Heart right ventricle (tissue), 16 donors: ENCODE measurements at places on chromosomes 11 and 22. TPM values are rescaled to one million over a fixed set of nuclear protein-coding genes. Genes with fewer than 3 reads are reported as not detected.

GRCh38 chr22:37907036-37907954, 1.2 kb downstream of the MICALL1 start:
- no peak for DNase-seq

GRCh38 chr11:62755086-62755615, 1.2 kb upstream of the ZBTB3 start:
- no peak for DNase-seq

The GRIK4 gene
- polyA plus RNA-seq, result not detected

GRCh38 chr22:44211256-44211945, 30.7 kb downstream of the PARVG start:
- no peak for DNase-seq

The KIAA1671 gene
- 5.7 TPM for polyA plus RNA-seq

- peak; percentile 86 for DNase-seq
Measured at GRCh38 chr11:63023841-63024648, 8.4 kb upstream of the SLC22A8 start.

GRCh38 chr11:10618490-10618889, 50.0 kb upstream of the LYVE1 start:
- DNase-seq, result no peak

The PAK1 gene
- polyA plus RNA-seq, result 3.1 TPM

DNA sequence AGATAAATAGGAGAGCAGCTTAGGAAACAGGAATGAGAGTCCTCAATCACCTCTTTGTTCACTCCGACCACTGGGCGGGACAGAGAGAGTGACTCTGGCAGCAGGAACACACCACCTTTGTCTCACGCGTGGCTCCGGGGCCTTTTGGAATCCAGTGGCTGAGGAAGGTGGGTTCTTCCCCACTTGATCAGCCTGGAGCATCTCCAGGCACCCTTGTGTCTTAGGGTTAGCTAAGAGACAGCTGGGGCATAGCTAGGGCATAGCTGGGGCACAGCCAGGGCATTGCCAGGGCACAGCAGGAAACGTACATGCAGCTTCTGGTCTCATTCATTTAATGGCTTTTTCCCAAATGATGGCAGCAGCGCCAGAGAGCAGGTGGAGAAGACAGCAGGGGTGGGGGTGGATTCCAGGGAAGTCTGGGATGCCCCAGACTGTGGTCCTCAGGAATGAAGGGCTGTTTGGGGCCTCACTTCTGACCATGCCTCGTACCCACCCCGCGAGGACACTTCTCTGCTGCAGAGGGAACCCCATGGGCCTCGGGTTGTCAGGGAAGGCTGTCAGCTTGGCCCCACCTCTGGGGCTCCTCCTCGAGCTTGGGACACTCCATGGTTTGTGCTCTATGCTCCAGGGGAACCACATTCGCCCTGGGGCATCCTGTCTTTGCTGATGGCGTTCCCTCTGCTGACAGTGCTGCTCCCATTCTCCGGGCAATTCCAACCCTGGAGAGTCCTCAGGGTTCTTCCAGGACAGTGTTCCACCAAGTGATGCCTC, 30.4 kb upstream of the SHANK2 start:
- DNase-seq, result no peak

The OR52H1 gene
- not detected for polyA plus RNA-seq

The SEPTIN5 gene
- polyA plus RNA-seq, result 104 TPM

DNA sequence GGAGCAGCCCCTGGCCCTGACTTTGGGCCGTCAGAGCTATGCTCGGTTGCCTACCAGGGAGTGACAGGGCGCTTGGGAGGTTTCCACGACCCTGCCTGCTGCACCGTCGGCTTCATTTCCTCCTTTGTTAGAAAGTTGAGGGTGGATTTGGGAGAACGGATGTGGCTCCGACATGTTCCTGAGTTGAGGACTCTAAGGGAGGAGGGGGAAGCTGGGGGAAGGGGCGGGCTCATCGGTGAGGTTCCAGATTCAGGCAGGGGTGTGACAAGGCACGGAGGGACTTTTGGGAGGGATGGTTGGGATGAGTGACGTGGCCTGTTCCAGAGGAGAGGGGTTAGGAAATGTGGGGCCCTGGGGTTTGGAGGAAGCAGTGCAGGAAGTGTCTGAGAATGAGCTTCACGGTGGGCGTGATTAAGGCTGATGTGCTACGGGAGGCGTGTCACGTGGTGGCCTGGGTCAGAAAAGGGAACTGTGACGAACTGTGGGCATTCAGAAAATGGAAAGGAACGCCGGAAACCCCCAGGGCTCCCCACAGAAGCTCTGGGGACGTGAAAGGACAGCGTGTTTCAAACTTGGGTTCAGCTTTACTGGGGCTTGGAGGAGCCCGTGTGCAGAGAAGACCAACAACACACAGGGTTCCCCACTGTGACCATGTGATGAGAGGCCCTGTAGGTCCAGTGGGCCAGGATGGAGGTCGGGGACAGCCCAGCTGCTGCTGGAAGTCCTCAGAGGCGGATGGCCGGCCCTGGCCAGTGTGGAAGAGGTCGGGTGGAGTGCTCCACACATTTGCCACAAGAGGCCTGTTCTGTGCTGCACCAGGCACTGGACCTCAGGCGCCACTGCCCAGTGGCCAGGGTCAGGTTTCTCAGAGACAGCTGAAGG, 2.8 kb downstream of the PARVB start:
- peak; percentile 88 for DNase-seq

DNA sequence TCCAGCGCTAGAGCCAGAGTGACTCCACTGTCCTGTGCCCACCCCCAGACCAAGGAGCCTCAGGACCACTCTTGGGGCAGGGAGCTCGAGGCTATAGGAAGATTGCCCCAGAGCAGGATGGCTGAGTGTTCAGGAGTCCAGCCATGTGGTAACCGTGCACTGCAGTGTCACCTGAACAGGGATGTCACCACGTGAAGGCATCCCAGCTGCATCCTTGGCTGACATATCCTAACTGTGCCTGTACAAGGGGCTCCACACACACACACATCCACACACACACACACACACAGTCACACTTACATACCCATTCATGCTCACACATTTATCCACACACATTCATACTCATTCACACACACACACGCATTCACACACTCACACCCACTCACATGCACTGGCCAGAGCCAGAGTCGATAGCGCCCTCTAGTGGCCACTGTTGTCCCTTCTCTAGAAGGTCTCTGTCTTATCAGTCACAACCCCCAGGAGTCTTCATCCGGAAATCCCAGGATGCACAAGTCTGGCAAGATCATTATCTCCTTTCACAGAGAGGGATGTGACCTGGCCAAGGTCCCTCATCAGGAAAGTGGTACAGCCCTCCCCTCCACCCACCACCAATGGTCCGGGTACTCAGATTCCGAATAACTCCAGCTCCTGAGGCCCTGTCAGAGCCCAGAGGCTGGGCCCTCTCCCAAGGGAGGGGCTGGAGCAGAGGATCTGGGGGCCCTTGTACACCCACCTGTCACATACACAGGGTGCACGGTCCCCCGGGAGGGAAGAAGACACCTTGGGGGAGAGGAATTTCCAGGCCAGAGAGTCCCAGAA, 55.1 kb downstream of the IGLL5 start:
- no peak for DNase-seq

The ANO5 gene
- 4.4 TPM for polyA plus RNA-seq

The CASP1 gene
- polyA plus RNA-seq, result 8.9 TPM

The PCNX3 gene
- 11.6 TPM for polyA plus RNA-seq

GRCh38 chr11:57315491-57315890, 9.3 kb downstream of the TNKS1BP1 start:
- no peak for DNase-seq

DNA sequence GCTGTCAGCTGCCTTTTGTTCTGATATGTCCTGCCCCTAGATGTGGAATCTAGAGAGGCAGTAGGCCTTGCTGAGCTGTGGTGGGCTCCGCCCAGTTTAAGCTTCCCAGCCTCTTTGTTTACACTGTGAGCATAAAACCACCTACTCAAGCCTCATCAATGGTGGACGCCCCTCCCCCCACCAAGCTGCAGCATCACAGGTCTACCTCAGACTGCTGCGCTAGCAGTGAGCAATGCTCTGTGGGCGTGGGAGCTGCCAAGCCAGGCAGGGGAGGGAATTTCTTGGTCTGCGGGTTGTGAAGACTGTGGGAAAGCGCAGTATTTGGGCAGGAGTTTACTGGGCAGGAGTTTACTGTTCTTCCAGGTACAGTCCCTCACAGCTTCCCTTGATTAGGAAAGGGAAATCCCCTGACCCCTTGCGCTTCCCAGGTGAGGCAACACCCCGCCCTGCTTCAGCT, 98.5 kb downstream of the SMCO4 start:
- no peak for DNase-seq

DNA sequence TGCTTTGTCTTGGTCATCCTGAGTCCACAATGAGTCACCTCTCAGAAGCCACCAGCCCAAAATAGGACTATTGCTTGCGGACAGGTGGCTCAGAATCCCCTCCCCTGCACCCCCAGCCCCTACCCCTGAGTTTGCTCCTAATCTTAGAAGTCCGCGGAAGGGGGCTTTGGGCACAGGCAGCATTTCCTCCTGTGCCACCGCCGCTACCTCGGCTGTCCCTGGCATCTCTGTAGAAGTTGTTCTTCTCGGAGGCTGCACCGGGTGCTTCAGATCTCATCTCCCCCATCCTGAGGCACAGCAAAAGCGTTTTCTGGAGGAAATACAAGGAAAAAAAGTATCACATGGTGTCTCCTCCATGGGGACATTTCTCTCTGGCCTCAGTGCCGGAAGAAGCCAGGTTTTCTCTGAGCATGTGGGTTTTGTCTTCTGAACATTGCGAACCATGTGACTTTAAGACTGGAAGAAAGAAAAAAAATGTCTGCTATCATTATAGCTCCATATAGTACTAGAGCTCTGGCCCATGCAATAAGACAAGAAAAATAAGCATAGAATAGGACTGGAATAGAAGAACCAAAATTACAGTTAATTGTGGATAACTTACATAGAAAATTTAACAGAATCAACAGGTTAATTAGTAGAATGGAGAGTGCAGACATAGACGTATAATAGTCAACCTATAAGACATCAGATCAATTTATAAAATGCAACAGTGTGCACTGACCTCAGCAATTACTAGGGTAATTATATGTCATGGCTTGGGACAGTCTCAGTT, 63.2 kb downstream of the SHISAL1 start:
- DNase-seq, result no peak

DNA sequence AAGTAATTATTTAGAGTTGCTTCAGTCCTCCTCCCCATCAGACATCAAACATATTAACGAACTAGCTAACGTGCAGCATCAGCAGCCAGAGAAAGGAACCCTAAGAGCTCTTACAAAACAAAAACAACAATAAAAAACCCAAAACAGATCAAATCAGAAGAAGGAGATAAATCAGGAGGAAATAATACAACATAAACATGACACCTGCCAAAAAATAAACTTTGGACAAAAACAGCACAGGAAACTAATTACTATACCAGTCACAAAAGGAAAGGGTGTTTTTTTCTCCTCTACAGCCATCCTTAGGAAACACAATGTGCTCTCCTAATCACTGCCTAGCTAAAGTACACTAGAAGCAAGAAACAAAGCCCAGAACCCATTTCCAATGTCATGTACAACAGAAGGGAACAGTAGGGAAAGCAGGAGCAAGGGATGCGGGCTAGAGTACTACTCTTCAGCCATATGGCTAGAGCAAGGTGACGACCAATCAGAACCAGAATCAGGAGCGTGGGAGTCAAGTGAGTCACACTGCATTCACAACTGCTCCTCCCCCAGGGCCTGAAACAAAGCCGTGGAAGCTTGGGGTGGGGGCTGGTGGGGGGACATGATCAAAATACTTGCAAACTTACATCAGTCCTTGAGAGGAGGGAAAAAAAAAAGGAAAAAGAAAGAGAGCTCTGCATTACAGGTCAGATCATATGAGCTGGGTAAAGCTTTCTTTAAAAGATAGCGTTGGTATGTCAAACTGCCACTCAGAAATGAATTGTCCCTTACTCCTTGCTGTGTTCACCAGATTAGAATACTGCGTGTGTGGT, 60.4 kb downstream of the LARGE2 start:
- DNase-seq, result no peak

DNA sequence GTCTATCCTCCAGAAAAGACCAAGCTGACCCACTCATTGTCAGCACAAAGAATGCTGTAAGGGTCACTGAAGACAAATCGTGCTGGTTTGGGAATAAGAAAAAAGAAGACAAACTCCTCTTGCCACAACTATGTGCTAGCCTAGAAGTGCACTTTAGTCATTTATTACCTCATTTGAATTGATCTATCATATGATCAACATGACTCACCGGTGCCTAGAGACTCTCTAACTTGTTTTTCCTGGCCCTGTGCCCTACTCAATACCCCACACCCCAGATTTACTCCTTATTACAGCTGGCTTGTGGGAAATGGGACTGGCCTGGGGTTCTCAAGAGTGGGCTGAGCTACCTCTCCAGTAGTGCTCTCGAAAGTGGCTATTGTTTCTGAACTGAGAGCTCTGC, 35.9 kb upstream of the HORMAD2 start:
- DNase-seq, result no peak

DNA sequence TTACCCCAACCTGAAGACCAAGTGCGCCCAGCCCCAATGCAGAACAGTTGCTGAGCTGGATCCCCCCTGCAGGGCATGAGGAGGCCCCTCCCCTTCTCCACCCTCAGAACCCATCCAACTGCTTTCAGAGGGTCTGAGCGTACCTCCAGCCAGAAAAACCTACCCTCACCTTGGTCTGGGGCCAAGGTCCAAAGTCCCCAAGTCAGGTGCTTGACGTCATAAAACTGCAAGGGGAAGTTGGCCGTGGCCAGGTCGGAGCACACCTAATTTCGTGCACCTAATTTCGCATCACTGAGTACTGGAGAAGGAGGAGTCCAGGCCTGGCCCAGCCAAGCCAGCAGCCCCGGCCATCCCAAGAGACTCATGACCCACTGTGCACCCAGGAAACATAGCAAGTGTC, 289.8 kb downstream of the CTTN start:
- DNase-seq, result no peak

- DNase-seq, result no peak
Measured at GRCh38 chr11:93020248-93021046, 51.0 kb downstream of the MTNR1B start.

- no peak for DNase-seq
Measured at GRCh38 chr11:20368438-20368837, 4.9 kb downstream of the HTATIP2 start.

- no peak for DNase-seq
Measured at GRCh38 chr11:77184136-77184860, 56.3 kb downstream of the MYO7A start.

- no peak for DNase-seq
Measured at GRCh38 chr11:119860561-119861094, 131.6 kb upstream of the NECTIN1 start.

DNA sequence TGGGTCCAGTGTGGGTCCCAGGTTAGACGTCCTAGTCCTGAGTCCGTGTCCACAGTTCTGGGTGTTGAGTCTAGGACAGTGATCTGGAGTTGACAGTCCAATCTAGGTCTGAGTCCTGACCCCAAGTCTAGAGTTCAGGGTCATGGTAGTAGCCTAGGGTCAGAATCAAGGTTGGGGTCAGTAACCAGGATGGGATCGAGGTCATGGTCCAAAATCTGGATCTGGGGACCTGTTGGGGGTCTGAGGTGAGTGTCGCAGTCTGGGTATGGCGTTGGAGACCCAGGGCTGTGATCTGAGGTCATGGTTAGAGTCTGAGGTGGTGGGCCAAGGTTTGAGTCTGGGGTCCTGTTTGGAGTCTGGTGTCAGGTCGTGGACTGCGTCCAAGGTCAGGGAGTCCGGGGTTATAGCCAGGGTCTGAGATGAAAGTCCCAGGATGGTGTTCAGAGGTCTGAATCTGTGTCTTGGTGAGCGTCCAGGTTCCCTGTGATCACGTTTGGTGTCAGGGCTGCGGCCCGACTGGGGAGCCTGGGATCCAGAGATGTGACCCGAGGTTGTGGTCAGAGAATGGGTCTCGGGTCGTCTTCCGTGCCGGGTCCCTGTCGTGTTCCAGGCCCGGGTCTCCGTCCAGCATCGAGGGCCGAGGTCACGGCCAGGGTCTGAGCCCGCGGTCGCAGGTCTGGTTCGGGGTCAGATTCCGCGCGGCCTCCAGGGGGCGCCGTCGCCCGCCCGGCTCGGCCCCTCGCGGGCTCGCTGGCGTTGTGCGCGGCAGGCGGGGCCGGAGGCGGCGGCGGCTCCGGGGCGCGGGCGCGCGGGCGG, 432 bp upstream of the GRK2 start:
- DNase-seq, result peak; percentile 70

The KCNJ1 gene
- polyA plus RNA-seq, result 0.01 TPM
